Fibroblast of the aortic adventitia (primary cell): ENCODE measurements at places on chromosomes 16 and 17. TPM values are rescaled to one million over a fixed set of nuclear protein-coding genes. Genes with fewer than 3 reads are reported as not detected.
A peak's percentile ranks its signal among the peaks of the same experiment; 100 is the strongest.

DNA sequence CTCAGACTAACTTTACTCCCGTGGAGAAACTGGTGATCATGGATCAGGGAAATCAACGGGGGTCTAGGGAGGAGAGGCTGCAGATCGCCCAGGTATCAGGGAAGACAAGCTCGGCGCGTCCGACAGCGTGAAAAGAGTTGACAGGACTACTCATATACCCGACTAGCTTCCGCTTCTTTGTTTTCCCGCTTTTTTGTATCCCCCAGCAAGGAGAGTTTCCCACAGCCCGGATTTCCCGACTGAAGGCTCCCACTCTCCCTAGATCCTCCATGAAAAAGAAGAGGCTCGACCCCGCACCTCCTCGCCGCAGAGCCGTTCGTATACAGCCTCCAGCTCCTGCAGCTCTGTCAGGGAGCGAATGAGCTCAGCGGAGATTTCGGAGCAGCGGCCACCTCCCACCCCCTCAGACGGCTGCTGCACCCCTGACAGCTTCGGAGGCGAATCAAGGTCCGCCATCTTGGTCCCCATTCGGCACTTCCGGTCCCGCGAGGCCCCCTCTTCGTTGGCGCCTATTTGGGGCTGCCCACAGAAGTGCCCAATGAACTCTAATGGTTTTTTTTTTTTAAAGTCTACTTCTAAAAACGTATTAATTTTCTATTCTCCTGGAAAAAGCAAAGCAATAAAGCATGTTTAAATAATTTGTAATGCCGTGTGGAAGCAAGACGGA is at the start of gene COG4:
Gene COG4, minus strand, starts transcription at position 479 of the 667 bp plus-strand sequence. Its CDS starts 11 bp downstream, at position 468.
- peak; percentile 85 for DNase-seq

DNA sequence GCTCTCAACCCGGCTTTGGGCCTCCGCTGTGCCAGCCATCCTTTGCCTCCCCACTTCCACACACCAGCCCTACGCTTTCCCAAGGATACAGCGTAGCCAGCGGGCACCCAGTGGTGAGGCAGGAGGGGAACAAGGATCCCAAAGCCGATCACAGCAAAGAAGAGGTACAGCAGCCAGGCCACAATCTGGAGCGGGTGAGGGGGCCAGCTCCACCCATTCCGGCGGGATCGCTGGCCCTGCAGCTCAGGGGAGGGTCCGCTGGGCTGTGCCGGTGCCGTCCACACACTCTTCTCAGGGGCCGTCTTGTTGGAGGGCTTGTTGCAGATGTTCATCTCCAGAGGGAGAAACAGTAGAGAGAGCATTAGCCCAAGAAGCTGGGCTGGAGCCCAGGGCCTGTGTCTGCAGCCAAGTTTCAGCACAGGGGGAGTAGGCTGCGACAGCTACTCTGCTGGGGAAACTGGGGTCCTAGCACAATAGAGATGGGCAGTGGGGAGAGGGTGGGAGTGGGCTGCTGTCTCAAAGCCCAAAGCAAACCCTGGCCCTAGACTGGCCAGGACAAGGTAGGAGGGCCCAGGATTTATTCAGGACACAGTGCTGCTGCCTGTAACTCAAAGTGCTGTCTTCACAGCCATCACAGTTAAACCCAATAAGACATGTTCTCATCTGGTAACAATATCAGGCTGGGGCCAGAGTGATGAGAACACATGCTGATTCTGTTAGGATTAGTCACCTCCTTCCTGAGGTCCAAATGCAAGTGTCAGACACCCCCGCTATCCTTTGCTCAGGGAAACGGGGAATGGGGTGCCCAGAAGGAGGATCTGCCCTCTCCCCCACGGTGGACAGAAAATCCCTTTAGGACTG is 9.9 kb downstream of the ZDHHC1 start:
- DNase-seq = peak; percentile 82

- DNase-seq = no peak
Observed at GRCh38 chr16:73813527-73813926, 483.1 kb upstream of the PSMD7 start.

GRCh38 chr16:50151322-50151721 is 1.8 kb upstream of the TENT4B start:
- DNase-seq = no peak

DNA sequence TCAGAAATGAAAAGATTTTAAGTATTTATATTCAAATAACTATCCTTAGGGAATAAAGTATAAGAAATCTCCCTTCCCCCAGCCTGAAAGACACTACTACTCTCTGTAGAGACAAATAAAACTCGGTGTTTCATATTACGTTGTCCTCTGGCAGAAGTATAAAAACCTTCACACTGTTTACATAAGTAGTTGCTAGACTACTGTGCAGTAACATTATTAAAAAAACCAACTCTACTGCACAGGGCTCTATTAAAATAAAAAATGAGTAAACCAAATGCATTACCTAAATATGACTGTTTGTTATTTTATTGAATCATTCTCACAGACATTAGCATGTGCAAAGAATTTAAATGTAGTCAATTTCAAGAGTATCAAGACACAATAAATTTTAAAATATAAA is 67.4 kb downstream of the MED13 start:
- DNase-seq = peak; percentile 37

- no peak for DNase-seq
Observed at GRCh38 chr17:16197276-16197675, 18.1 kb downstream of the NCOR1 start.

GRCh38 chr16:14240219-14240843 is 169.2 kb downstream of the MRTFB start:
- no peak for DNase-seq

- DNase-seq = no peak
Observed at GRCh38 chr17:9206410-9206703, 185.0 kb downstream of the NTN1 start.

DNA sequence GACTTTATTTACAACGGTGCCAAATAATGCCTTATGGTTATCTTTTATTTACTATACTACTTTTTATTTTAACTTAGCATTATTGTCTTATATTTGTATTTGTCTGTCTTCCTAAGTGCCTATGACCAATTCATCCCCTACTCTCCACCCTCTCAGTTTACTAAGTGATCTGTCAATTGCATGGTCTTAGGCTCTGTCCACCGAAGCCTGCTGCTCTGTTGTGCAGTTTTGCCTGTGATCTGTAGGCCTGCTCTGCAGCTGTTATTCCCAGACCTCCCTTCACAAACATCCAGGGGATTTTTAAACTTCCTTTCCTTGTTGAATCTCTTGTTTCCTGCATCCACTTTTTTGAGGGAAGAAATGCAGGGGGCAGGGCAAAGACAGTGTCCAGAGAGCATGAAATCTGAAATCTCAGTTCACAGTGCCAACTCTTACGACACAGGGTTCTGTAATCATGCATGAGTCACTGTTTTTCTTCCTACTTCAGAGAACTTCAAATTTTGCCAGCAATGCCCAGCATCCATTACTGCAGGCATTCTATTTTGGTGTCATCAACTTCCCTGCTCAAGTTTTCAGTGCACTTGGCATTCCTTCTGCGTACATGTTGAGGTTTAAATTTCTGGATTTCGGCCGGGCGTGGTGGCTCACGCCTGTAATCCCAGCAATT is 11.4 kb downstream of the SLFN5 start:
- peak; percentile 99 for DNase-seq

GRCh38 chr16:88282564-88283395 is 100.0 kb upstream of the ZNF469 start:
- peak; percentile 52 for DNase-seq

DNA sequence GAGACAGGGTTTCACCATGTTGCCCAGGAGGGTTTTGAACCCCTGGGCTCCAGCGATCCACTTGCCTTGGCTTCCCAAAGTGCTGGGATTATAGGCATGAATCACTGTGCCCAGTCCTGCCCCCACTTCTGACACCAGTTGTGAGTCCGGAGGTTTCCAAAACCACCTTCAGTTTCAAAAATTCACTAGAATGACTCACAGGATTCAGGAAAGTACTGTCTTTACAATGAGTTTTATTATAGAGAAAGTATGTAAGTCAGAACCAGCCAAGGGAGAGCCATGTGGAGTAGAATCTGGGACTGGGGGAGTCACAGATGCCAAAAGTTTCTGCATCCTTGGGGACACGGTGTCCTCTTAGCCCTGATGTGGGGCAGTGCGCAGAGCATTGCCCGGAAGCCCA is 55.1 kb downstream of the PLD6 start:
- peak; percentile 78 for DNase-seq

- DNase-seq = no peak
Observed at GRCh38 chr16:57469046-57469445, 6.6 kb downstream of the POLR2C start.

- DNase-seq = peak; percentile 97
Observed at GRCh38 chr17:78862073-78863023, 21.7 kb upstream of the USP36 start.

GRCh38 chr17:6297960-6298359 is 137.0 kb downstream of the AIPL1 start:
- no peak for DNase-seq

- no peak for DNase-seq
Observed at GRCh38 chr16:2711370-2712062, 8.5 kb downstream of the PRSS27 start.

GRCh38 chr16:55592306-55592705 is 25.8 kb downstream of the CAPNS2 start:
- DNase-seq = no peak

The C16orf54 gene
- not detected in 2 replicates for total RNA-seq

The TNP2 gene
- not detected in 2 replicates for total RNA-seq

The KRT16 gene
- total RNA-seq = 0.98 and 2.0 TPM in 2 replicates

The ESRP2 gene
- 0.18 TPM in 1 of 2 replicates, not detected in the other for total RNA-seq

The ABCC6 gene
- 0.41 and 0.63 TPM in 2 replicates for total RNA-seq

The B3GNT9 gene
- total RNA-seq = 37.0 and 42.4 TPM in 2 replicates
